Renal cortical epithelial cell (primary cell): ENCODE measurements at places on chromosomes 5 and 9. TPM values are rescaled to one million over a fixed set of nuclear protein-coding genes. Genes with fewer than 3 reads are reported as not detected.
A peak's percentile ranks its signal among the peaks of the same experiment; 100 is the strongest.

DNA sequence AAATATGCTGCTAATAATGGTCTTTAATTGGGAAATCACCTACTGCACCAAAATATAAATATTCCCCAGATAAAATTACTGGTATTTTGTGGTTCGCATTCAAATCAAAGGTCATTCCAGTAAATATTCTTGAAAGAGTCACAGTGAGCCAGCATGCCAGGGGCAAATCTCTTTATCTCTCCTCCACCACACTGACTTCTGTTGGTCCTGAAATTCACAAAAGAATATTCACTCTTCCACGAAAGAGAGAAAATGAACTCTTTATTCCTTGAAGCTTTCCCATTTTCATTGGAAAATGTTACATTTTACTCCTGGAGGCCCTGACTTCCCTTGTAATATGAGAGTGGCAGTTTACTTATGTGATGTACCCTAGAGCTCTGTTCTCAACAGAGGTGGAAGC is 39.7 kb downstream of the ZNF366 start:
- no peak for DNase-seq

DNA sequence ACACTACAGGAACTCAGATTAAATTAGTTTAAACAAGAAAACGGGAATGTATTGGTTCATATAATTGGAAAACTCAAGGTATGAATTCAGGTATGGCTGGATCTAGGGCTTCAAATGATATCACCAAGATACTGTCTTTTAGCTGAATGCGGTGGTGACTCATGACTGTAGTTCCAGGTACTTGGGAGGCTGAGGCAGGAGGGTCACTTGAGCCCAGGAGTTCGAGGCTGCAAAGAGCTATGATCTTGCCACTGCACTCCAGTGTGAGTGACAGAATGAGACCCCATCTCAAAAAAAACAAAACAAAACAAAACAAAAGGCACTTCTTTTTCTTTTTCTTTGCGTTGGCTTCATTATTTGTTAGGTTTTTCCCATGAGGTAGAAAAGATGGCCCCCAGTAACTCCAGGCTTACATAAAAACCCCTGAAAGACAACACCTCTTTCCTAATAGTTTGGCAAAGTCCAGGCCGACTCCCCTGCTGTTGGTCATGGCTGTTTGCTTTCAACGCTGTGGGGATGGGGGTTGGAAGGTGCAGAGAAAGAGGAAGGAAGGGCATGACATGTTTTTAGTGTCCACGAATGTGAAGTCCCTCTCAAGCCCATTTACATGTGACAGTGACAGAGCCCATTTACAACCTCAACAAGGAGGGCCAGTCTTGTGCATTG is 39.8 kb upstream of the CRB2 start:
- DNase-seq: no peak

DNA sequence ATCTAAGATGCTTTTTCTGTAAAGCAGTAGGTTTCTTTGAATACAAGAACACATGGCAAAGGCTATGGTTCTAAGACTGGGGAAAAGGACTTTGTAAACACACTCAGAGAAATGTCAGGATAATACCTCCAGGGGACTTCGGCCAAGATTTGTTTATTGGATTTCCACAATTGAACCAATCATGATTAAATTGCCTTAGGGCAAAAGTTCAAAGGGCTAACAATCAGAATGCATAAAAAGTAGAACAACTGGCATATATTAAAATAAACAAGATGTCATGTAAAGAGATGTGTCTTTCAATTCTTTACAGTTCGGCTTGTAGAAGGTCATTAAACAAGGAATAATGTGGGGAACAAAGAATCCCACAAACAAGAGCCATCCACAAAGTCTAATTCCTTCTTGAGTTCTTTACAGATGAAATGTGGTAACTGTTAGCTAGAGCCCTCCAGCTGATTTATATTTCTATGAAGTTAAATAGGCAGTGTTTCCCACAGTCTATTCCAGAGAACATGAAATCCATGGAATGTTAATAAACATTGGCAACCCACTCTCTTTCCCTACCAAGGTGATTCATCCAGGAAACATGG is 565.5 kb downstream of the ZNF608 start:
- DNase-seq: peak; percentile 91

The IL13 gene
- not detected in 2 replicates for total RNA-seq

DNA sequence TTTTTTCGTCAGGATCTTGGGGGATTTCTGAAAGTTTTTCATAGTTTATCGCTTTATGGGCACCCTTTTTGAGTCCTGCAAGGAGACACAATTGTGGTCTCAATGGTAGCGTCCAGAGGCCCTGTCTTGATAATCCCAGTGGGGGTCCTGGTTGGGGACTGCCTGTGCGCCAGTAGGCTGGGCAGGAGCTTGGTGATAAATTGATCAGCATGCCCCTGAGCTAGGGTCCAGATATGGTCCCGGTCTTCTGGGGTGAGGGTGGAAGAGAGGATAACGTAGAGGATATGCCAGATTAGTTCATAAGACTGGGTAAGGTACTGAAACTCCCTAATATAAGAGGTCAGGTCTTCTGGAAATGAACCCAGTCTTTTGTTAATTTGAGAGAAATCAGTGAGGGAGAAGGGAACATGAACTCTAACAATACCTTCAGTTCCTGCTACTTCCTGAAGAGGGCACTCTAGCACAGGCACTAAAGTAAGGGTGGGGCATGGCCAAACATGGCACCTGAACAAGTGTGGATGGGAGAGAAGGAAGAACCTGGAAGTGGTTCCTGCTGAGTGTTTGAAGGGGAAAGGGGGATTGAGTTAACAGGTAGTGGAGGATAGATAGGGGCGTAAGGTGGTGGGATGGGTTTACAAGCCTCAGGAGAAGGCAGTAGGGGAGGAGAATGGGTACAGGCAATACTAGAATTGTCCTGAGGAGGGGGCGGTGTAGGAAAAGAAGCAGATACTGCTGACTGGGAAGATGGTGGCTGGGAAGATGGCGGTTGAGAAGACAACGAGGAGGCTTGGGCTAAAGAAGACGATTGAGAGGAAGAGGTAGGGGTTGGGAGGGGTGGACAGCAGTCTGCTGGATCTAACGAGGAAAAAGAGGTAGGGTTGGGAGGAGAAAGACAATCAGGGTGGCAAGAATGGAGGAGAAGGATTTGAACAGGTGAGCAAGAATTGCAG is 33.8 kb upstream of the ANXA2R start:
- DNase-seq: peak; percentile 20

DNA sequence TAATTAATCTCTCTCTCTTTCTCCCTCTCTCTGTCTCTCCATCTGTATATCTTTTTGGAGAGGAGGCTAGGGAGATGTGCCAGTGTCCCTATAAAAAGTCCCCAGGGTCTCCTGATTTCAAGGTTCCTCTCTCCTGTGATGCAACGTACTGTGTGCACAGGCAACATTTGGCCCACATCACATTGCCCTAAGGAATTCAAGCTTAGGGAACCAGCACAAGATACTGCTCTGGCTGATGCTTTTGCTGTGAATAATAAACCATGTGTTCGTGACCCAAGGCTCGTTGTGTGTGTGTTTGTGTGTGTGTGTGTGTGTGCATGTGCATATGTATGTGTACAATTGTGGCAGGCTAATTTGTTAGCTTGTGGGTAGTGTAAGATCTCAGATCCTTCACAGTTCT is 9.7 kb downstream of the SPATA9 start:
- DNase-seq: peak; percentile 56

DNA sequence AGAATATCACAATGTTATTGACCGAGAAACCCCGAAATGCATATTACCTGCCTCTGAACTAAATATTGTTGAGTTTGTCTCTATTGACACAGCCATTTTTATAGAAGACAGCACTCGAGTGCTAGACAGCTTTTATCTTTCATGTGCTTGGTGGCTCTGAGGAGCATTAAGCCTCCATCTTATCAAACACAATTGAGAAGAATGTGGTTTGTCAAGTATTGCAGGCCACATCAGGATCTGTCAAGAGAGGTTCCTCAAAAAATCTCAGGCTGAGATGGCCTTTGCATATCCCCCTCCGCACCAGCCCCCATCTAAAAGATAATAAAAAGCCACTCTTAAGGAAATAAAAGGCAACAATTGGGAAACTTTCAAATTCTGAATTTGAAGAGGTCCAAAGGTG is 284.8 kb downstream of the DENND1A start:
- DNase-seq: no peak

The SPINK6 gene
- not detected in 2 replicates for total RNA-seq

The CYLC2 gene
- total RNA-seq: not detected in 2 replicates

DNA sequence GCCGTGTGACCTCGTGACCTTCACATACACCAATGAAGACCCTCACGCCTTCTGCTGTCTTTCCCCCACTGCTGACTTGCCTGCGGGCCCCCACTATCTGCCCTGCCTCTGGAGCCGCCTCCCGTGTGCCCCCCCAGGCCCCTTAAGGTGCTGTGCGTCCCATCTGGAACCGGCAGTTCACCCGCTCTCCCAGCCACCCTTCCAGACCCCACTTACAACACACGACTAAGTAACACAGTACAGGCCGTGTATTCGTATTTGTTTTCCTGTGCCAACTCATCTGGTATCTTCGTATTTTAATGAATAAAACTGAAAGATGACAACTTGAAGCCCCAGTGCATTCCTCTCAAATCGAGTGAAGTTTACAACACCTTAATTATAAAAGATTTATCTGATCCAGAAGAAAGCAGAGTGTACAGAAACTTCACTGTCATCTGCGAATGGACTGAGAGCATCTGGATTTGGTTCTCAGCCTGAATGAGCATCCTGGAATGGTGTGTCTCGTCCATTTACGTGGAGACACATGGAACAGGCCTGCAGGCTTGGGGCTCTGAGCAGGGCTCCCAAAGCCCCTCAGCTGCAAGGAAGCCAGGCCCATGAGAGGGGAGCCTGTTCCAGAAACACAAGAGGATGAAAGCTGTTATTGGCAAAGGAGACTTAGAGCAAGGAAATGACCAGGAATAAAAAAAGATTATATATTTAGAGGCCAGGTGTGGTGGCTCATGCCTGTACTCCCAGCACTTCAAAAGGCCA is 21.9 kb upstream of the TERT start:
- DNase-seq: no peak

The THBS4 gene
- total RNA-seq: 0.55 and 0.87 TPM in 2 replicates

GRCh38 chr5:61734966-61735365 is 402.9 kb downstream of the ZSWIM6 start:
- DNase-seq: peak; percentile 35

- no peak for DNase-seq
Measured at GRCh38 chr5:21209409-21209808, 1221.4 kb upstream of the CDH18 start.

- peak; percentile 27 for DNase-seq
Measured at GRCh38 chr5:83927140-83927733, 206.6 kb upstream of the HAPLN1 start.

The LRRTM2 gene
- 0.10 TPM in 1 of 2 replicates, not detected in the other for total RNA-seq

DNA sequence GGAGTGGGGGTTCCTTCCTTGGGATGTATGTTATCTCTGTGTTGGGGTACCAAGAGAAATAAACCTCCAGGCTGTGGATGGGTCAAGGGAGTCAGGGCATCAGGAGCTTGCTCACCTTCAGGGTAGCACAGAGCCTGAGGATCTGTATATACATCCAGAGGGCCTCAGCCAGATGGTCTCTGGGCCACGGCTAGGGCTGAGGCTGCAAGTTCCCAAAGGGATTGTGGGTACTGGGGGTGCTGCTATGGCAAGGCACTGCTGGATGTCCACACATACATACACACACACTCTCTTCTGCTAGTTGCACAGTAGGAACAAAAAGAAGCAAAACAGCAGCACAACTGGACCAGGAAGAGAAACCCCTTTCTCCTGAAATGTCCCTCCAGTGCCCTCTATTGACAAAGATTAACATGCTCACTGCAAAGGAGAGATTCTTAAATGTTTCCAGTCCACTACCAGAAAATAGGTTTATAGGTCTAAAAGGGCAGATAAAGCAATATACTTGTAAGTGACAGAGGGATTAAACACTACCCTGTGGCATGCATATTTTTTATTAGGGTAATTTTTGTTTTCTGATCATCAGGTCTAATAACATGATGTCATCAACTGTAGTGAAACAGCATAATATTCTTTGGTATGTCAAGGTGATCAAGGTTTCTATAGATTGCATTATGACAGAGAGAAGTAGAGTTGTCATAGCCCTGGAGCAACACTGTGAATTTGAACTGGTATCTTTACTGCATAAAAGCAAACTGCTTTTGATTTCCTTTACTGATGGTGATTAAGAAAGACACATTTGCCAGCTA is 56.3 kb upstream of the KCNN2 start:
- DNase-seq: no peak

GRCh38 chr9:5354184-5354583 is 14.5 kb upstream of the RLN1 start:
- no peak for DNase-seq

The ANXA1 gene
- total RNA-seq: 426 and 600 TPM in 2 replicates

The MELK gene
- total RNA-seq: 6.3 and 33.0 TPM in 2 replicates

- peak; percentile 98 for DNase-seq
Measured at GRCh38 chr5:80246995-80247729, 8.7 kb downstream of the SERINC5 start.

- peak; percentile 22 for DNase-seq
Measured at GRCh38 chr5:178538741-178539229, 51.4 kb downstream of the COL23A1 start.

GRCh38 chr5:89281211-89281610 is 398.2 kb upstream of the MEF2C start:
- no peak for DNase-seq

The TAL2 gene
- 0.30 TPM in 1 of 2 replicates, not detected in the other for total RNA-seq

- no peak for DNase-seq
Measured at GRCh38 chr5:169702693-169703481, 65.8 kb downstream of the DOCK2 start.

DNA sequence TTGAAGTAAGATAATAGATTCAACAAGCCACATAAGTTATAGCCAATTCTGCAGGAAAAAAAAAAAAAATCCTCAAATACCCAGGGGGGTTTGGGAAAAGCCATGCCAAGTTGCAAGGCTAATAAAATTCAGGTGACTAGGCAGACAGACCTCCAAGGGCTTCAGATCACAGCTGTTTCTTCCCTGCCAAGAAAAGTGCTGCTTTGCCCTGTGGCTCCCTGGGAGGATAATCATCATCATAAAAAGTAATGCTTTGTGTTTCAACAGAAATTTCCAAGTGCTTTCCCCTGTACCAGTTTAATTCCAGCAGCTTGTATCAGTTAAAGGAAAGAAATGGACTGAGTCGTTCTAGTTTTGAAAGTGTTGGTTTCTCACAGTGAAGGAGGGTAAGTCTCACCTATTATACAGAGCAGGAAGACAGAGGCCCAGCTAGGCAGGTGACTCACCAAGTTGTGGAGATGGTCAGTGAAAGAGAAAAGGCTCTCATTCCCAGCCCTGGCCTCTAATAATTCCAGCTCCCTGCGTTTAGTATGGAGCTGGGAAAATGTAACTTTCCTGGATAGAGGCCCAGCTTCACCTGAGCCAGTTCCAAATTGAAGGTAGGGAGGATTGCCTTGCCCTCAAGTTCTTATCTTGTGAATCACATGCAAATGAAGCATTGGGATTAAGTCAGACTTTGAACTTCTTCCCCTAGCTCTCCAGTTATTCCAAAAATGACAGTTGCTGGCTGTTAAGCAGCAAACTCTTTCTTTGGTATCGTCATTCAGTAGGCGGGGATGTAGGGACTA is 263.4 kb downstream of the GRIA1 start:
- no peak for DNase-seq
